NCI-H1436 treated with DMSO at 0.1 percent for 48 hours (cell line): ENCODE measurements at places on chromosomes 4 and X.

DNA sequence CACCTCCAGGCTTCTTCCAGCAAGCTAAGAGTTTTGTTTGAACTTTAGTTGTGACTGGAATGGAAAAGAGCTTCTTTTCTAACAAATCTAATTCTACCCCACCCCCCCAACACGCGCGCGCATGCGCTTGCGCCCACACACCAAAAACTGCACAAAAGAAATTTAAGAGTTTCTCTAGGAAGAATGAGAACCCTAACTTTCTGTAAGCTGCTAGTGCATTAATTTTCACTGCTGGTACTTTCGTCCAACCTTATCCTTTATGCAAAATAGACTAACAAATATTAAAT lies 9.0 kb upstream of the INTU start:
- DNase-seq = no peak

DNA sequence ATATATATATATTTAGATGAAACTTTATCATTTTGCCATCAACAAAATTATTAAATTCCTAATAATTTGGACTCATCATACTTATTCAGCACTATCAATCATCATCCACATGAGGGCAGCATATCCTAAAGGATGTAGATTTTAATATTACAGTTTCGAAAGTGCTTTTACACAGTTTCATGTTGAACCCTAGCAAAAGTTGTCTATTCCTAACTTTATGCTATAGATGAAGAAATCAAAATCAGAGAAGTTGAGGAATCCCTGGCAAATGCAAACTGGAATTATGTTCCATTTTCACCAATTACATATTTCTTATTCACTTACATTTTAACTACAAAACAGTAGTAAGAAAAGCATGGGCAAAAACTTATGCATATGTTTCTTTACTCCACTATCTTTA lies 36.6 kb upstream of the UGT2A1 start:
- no peak for DNase-seq

- no peak for DNase-seq
Observed at GRCh38 chrX:7263961-7264360, 116.0 kb upstream of the PUDP start.

- no peak for DNase-seq
Observed at GRCh38 chrX:22147942-22148341, 115.8 kb downstream of the PHEX start.

DNA sequence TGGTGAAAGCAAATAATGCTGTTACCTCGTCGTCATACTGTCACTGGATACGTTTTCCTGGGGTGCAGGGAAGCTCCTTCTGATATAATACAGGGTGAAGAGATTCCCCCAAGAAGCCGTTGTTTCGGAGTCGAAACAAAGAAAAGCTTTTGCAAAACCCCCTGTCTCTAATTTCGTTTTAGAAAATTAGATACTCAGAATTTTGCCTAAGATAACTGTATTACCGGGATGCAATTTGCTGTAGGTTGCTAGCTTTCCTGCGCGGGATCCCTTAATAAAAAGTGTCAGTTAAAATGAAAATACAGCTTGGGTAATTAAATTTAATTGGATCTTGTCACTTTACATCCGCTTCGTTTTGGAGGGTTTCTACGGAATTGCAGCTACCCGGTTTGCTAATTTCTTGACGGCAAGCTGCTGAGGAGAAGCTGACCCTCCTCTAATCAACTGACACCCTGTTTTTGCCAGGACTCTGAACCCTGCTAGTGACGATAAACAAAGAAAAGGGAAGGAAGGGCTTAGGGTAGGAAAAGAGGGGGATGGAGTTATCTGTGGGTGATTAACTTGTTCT lies 174.6 kb downstream of the SHOX start:
- DNase-seq = no peak

- DNase-seq = peak; percentile 16
Observed at GRCh38 chrX:39477762-39478120, 620.0 kb downstream of the BCOR start.

DNA sequence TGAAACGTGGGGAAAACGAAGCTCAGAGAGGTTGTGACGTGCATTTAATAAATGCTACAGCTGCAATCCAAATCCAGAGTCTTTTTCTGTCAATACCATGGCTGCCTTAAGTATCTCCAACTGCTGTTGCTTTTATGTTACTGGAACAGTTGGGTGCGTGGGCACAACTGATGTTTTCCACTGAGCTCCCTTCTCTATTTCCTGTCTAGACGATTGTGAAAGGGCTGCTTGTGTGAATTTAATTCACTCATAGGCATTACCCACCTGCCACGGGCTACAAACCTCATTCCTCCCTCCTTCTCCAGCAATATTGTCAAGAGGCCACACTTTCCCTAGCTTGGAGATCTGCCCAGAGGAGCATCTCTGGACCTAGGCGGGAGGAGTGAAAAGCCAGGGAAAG lies 526.0 kb downstream of the MID1IP1 start:
- no peak for DNase-seq

GRCh38 chr4:26271703-26272102 lies 49.1 kb upstream of the RBPJ start:
- DNase-seq = no peak

GRCh38 chrX:123756320-123756719 lies 23.5 kb upstream of the THOC2 start:
- no peak for DNase-seq

DNA sequence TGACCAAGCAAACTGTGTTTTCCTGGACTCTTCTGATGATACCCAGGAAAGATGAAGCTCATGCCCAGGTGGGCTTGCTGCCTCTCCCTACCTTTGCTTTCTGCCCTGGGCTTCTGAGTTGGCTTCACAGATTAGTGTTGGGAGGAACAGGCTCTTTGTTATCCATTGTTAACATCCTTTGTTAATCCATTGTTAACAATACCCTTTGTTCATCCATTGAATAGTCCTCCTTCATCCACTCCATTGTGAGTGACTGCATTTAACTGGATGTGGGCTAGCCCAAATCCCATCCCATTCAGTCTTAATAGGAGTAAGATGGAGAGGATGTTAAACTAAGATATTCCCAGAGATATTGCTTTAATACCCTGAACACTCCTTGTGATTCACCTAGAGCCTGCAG lies 199.0 kb upstream of the LNX1 start:
- DNase-seq = no peak

DNA sequence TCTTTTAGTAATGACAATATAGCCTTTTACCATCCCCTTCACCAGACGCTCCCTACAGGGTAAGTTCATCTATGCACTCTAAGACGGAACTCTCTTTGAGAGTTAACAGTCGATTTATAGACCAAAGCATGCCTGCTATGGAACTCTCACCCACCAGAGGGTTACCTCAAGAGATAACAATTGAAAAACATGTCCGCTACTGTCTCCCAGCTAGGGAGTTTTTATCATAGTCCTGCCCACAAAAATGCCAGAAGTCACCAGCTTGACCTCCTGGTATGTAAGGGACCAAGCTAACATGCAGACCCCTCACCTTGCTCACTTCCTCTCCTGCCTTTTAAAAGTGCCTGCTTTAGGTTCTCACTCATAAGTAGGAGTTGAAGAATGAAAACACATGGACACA lies 16.7 kb upstream of the YTHDC1 start:
- DNase-seq = no peak

DNA sequence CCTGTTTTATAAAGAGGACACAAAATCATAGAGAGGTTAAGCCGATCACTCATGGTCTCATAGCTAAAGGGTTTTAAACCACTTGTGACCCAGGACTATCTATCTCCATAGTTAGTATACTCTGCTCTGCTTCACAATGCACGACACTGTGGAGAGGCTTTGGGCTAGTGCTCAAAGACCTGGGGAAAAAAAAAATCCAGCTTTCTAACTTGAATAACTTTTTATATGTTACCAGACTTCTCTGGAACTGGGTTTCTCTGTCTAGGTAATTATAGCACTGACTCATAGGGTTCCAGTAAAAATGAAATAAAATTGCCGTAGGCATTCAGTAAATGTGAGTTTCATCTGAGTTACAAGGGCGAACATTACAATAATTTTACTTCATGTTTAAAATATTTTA lies 273.7 kb upstream of the TECRL start:
- no peak for DNase-seq

DNA sequence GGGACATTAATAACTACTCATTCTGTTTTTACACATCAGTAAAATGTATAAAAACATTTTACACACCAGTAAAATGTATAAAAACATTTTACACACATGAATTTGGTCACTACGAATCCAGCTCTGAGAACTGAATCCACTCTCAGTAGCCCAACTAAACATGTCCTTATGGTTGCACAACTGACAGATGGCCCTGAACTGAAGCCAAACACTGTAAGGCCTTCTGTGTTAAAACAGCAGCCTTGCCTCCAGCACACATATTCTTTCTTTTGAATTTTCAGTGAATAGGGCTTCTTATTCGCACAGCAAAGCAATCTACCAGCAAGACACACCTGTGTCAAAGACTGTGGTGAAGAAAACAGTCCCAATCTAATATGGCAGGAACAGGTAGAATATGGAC lies 169.9 kb upstream of the FMR1 start:
- no peak for DNase-seq

- DNase-seq = no peak
Observed at GRCh38 chr4:36446275-36446674, 164.9 kb downstream of the DTHD1 start.

- no peak for DNase-seq
Observed at GRCh38 chr4:1006856-1007255, 4.6 kb upstream of the FGFRL1 start.

GRCh38 chr4:121936101-121936500 lies 15.8 kb downstream of the TRPC3 start:
- DNase-seq = no peak

DNA sequence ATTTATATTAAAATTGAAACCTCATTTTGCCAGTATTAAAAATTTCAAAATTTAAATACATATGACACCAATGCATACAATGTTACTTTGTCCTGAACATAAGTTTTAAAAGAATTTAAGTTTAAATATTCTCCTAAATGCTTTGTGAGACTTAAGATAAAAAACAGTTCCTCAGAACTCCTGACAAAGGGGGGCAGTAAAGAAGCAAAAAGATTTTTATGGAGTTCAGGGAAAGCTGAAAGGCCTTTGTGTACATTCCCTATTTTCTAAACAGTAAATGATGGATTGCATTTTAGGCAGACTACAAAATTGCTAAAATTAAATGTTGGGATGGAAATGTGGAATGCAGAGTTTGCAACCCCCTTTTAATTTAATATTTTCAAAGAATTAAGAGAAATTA lies 81.7 kb downstream of the SNCA start:
- no peak for DNase-seq

DNA sequence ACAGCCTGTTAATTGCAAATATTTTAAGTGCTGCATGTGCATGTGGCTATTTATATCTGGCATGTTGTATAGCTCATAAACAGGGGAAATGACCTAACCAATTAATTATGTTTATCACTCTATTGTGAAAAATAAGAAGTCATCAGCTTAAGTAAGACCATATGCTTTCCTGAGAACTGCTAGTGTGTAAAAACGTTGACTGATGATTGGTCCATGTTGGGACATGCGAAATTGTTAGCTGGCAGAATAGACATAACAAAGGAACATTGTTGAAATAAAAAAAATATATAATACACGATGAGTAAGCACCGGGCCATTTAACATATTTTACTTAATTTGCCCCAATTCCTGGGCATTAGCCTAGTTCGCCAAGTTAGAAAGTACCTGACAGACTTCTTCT lies 207.5 kb downstream of the ANK2 start:
- DNase-seq = no peak

DNA sequence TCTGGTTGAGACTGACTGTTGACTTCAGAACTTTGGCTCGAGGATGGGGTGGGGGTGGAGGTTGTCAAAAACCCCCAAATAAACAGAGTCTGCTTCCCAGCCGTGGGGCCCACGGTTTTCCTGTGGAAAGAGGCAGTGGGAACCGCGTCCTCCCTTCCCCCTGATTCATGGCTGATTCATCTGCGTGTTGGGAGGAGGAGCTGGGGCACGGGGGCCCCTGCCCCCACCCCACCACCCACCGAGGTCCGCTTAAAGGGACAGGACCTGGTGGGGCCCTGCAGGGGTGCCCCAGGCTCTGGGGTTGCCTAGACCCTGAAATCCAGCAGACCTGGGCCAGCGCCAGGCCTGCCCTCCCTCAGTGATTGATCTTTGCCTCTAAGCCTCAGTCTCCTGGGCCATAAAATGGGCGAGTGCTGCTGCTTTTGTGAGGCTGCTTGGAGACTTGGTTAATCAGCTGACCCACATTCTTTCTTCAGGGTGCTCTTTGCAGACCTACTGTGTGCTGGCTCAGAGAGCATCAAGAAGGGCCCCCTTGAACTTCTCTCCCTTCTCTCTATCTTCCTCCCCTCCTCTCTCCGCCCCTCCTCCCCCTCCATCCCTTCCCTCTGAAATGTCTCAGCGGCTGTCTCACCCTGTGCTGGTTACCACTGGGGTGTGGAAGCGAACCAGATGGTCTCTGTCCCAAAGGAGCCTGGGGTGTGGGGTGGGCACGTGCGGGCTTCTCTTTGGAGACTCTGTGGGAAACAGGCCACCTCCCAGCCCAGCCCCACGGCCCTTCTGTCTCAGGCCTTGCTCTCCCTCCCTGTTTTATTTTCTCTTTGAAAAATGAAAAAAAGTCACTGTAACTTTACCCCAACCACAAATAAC lies 9.1 kb downstream of the HTRA3 start:
- DNase-seq = no peak

DNA sequence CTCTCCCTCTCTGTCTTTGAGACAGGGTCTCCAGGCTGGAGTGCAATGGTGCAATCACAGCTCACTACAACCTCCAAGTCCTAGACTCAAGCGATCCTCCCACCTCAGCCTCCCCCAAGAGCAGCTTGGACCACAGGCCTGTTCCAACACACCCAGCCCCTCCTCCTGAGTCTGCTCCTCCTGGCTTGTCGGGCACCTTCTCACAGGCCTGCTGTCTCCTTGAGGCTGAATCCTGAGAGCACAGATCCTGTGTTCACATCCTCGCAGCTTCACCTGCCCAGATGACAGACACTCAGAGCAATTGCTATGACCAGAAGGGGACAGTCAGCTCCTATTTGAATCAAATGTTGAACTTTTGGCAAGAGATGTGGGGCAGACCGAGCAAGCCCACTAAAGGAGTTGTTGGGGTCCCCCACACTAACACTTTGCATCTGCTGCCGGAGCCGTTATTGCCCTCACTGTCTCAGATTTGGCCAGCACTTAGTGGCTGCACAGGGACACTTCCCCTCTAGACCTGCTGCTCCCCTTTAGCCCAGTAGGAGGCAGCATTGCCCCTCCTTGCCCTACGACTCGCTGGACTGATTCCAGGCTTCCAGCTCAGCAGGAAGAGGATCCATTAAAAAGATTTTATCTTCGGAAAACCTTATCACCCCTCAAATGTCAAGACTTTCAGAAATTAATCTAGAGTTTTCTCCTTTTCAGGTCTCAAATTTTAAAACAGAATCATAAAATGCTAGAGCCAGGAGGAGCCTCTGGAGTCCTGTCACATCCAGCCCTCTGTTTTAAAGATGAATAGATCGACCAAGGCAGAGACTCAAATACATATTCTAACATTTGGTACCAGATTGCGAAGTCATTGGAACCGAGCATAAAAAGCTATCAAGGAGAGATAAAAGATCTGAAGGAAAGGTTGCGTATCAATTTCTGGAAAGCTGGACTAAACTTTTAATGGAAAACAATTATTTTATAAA lies 113.7 kb downstream of the USP46 start:
- no peak for DNase-seq

DNA sequence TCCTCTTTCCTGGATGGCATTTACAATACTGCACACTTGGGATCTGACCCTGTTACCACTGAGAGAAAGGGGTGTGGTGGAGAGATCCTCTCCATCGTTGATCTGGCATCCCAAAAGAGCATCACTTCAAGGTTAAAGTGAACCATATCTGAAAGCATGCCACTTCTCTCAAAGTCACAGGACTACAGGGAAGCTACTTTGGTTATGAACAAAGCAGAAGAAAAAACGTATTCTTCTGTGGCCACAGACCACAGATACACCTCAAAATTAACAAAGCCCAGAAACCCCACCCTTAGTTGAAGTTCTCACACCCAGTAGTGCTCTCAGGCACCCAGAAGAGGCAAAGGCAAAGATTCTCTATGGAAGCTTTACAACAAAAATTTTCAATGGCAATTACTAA lies 108.3 kb downstream of the JADE1 start:
- no peak for DNase-seq
